ENCODE measurements at places on chromosomes 13 and 19. TPM values are rescaled to one million over a fixed set of nuclear protein-coding genes. Genes with fewer than 3 reads are reported as not detected.
A peak's percentile ranks its signal among the peaks of the same experiment; 100 is the strongest.

NTN5 gene
- total RNA-seq = 2.4 TPM

DNA sequence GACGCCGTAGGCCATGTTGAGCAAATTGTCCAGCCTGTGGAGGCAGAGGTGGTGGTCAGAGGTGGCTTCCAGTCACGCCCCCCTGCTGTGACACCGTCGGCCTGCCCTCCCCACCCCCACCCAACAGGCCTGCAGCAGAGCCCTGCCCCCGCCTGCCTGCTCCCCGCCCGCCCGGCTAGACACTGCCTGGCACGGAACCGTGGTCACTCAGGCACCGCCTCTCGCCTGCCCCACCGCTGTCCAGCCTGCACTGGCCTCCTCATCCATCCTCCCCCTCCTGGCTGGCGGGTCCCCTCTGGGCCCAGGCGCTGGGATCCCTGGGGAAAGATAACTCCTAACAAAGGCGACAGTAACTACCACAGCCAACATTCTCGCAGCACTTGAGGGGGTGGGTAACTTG lies 21.7 kb downstream of the PRKCSH start:
- H3K4me1 ChIP-seq = peaks cover 5% of the 10 kb centered on the region
- H3K36me3 ChIP-seq = no peaks in the 10 kb centered on the region
- DNase-seq = peak; percentile 20
- no peaks in the 10 kb centered on the region for H3K27me3 ChIP-seq

DNA sequence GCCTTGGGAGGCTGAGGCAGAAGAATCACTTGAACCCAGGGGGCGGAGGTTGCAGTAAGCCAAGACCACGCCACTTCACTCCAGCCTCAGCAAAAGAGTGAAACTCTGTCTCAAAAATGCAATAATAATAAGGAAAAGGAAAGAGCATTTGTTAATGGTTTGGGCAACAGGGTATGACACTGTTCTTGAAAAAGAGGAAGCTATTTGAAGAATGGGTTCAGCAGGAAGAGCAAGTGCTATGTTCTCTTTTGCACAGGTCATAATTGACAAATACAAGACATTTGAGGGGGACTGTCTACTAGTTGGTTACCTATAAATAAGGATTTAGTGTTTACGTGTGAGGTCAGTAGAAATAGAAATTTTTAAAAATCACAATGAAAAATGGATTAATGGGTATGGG lies 218.3 kb downstream of the DCT start:
- H3K4me3 ChIP-seq = no peak overlapping the region
- DNase-seq = no peak
- H3K27me3 ChIP-seq = no peaks in the 10 kb centered on the region
- no peaks in the 10 kb centered on the region for H3K4me1 ChIP-seq
- H3K27ac ChIP-seq = no peak overlapping the region

DNA sequence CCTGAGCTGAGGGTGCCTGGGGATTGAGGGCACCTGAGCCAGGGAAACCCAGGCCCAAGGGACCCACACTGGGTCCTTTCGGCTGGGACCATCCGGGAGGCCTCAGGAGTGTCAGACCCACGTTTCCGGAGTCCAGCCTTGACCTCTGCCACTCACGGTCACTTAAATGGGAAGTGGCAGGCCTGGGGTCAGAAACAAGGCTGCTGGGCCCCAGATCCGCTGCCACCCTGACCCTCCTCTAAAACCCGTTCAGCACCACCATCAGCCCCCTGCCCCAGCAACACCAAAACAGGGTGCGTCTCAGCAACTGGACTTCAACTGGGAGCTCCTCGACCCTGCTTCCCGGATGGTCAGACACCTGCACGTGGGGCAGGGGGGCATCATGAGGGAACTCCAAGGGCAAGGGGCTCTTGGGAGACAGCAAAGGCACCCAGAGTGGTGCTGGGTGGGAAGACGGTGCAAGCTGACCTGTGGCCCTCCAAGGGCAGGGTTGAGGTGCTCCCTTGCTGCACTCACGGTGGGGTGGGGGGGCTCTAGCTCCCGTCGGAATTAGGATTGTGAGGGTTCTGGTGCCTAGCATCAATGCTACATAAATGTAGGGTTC lies 1.2 kb upstream of the PLPP2 start:
- no peak overlapping the region for H3K4me3 ChIP-seq
- no peak overlapping the region for H3K27ac ChIP-seq
- H3K27me3 ChIP-seq = peaks cover 21% of the 10 kb centered on the region
- DNase-seq = no peak
